Stimulated activated CD4-positive, alpha-beta T cell treated with anti-CD3 and anti-CD28 coated beads, Interleukin-4, amount 100 ng/mL, for 1 hour (primary cell): ENCODE measurements at places on chromosomes 6 and 20.

DNA sequence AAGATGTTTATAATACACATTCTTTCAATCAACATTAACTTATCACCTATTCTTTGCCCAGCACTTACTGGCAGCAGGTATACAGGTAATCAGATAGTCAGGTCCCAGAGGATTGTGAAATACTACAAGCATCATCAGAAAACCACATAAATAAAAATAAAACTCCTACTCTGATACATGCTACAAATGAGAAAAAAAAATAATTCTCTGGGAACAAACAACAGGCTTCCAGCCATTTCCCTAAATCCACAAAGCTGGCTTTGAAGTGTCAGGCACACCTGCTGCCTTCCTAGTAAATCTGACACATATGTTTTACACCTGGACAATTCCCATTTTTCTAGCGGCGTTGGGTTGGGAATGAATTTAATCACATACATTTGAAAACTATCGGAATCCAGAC lies 384.5 kb upstream of the CDH4 start:
- DNase-seq: no peak

DNA sequence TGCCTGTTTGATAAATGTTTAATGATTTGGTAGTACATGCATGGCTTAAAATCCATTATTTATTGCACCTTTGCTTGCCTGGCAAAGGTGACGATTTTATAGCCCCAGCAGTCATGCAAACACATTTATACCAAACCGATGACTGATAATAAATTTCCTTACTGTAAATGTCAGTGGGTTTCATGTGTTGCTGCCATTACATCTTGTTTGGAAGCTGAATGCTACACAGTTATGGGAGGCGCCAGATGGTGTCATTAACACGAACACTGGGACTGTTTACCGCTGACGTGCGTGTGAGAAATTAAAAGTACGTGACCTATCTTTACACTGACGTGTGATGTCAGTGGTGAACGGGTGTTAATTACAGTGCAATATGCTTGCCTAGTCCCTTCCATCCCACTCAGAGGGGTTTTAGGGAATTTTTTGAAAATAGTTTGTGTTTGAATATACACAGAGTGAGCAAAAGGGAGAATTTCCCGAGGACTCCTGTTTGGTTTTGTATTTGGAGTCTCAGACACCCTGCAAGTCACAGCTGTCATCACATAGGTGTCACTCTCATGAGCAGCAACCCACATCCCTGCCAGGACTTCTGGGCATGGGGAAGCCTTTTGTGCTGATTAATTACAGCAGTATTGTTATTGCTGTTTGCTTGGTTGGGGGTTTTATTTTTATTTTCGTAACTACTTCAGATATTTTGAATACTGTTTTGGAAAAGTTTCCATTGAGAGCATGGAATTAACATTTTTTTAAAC lies 151.8 kb upstream of the INSM1 start:
- DNase-seq: no peak

DNA sequence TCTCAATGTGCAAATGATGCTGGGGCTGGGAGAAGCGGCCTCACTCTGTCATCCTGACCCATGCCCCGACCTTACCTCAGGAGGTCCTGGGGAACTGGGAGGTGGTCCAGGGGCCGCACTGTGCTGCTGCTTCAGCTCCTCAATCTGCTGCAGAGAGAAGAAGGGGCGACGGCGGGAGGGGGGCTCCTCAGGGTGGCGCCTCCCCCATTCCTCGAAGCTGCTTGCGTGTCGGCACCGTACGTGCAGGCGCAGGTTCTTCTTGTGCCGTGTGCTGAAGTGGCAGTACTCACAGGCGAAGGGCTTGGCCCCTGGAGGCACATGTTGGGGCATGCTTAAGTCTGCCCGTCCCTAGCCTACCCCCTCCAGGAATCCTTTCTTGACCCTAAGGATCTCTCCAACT lies 12.9 kb downstream of the ZNF335 start:
- no peak for DNase-seq

DNA sequence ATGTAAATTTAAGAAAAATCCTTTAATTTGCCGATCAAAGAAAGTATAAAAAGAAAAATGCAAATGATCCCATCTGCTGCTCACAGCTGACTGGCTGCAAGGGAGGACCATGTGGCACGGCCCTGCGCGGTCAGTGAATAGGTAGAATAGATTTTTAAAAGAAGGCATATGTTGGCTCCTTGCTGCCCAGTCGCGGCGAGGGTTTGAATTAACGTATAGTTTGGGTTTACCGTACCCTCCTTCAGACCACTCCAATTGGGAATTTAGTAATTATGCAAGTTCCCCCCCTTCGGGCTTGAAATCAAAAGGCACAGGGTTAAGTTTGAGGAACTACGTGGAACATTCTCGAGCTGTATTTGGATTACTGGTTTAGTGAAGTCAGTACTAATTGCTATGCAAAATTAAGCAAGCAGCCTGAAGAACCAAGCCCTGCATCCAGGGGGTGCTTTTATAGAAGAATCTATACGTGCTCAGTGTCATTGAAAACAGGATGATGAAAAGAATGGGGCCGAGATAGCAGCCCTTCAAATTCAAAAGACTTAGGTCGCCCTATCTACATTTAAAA lies 1.1 kb upstream of the BEND3 start:
- peak; percentile 5 for DNase-seq

GRCh38 chr6:149859938-149860337 lies 4.2 kb downstream of the LRP11 start:
- DNase-seq: no peak

- no peak for DNase-seq
These were observed 9.7 kb downstream of the TGM3 start for GRCh38 chr20:2305479-2305878.

- no peak for DNase-seq
These were observed 516.0 kb downstream of the LMBRD1 start for GRCh38 chr6:69280858-69281257.

DNA sequence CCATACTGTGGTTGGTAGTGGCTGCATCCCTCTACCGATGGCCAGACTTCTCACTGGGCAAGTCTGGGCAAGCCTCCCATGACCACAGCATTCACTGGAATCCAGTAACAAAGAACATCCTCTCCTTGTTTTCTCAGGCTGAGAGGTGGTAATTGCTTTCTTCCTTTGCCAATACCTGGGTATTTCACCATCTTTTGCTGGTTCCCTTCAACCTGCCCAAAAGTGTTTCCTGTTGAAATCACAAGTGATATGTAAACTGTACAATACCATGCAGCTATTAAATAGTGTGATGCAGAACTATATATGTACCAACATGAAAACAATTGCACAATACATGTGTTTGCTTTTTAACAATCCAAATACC lies at the start of gene PTCHD4:
TSS of gene PTCHD4 (minus strand) at position 55 of the 364 bp plus-strand sequence. CDS start 42,240 bp downstream, outside the sequence.
- no peak for DNase-seq

- DNase-seq: peak; percentile 69
These were observed 2.9 kb upstream of the BMP6 start for GRCh38 chr6:7723041-7723447.

DNA sequence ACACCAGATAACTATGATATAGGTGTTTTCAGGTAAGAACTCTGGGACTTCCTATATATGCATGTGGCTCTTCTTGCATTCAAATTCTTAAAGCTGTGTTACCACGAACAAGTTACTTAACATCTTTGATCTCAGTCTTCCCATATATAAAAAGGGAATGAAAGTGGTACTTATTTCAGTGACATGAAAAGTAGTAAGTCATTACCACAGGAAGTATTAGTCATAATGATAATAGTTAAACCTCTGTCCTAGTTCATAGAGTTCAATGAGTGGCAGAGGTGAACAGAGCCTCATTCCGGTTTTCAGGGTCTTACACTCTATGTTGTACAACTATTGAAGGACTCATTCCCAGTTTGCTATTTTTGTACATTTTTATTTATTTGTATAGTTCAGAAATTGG lies 237.0 kb downstream of the NKAIN2 start:
- DNase-seq: no peak

DNA sequence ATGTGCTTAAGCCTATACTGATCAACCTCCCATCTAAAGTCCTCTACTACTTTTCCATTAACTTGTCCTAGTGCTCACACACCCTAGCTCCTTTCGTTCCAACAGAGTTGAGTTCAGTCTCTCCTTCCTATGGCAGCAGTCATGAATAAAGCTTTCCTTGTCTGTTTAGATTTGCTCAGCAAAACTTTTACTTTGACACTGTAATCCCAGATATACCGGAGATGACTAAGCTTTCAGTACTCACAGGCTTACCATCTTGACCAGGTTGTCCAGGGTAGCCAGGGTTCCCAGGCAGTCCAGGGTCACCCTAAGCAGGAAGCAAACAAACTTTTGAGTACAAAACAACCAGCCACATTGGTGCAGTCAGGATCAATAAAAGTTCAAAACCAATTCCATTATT lies 90.7 kb downstream of the COL21A1 start:
- DNase-seq: no peak

DNA sequence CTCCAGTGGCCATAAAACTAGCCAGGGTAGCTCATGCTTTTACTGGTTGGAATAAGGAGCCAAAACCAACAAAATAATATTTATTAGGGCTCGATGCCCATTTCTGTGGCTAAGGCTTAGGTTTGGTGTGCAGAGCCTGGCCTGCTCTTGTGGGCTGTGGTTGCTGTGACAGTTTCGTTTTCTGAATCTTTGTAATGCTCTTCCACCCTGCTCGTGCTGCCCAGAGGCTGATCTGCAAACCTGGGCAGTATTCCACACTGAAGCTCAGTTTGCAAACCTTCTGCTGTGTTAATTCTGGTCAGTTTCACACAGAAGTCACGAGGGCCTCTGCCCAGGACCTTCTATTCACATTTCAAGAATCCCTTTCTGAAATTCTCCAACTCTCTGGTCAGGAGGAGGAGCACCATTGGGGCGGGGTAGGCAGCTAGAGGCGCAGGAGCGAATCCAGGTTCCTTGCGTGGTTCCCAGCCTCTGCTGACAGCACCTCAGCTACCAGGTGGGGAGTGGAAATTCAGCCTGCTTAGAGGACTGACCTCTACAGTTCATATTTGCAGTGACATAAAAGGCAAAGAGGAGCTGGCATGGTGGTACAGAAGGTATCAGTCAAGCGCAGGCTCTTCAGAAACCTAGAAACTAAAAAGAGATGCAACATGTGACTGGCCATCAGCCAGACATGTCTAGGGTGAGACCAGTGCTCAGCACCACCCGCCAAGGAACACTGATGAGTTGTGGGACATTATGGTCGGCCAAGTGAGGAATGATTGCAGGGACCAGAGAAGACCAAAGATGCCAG lies 14.3 kb upstream of the C20orf144 start:
- DNase-seq: no peak

GRCh38 chr6:46273911-46274310 lies 103.1 kb upstream of the ENPP5 start:
- DNase-seq: no peak

DNA sequence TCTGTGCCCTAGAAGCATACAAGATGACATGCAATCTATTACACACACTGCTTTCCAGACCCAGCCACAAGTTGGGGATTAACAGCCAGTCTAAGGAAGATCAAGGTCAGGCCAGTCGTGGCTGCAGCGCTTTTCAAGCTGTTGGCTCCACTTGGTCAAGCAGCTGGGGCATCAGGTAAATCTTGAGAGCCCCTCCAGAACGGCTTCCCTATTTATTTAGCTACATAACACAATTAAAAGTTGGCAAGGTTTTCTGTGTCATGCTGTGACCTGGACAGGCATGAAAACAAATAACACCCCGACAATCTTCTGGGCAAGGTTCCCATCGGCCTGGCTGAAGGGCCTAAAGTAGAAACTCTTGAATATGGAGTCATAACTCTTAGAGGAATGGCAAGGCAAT lies 524.3 kb downstream of the PRKN start:
- DNase-seq: no peak

DNA sequence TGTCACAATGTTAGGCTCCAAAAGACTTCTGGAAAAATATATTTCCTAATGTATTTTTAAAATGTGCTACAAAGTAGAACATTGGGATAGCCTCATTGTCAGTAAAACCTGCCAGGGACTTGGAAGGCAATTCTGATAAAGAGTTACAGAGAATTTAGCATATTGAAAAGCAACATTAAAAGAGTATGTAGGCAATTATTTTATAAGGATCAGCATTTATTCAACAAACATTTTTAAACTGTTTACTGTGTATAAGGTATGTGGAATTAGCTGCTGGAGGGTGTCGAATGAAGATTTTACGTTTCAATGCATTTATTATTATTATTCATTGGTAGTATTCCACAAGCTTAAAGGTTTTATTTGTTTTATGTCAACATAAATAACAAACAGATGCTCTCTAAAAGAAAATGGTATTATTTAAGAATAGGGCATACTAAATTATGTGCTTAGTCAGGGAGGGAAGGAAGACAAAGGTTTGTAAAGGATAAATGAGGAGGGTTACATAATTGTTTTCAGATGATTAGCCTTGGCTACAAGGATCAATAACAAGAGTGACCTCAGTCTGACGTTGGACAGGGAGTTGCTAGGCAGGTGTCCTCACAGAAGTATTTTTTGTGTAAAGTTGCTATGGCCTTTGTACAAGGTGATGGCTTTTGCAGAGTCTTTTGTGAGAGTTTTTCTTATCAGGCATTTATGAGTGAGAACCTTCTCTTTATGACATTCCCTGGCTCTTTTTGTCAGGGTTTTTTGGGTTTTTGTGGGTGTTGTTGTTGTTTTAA lies 313.4 kb upstream of the PLCB4 start:
- DNase-seq: no peak

DNA sequence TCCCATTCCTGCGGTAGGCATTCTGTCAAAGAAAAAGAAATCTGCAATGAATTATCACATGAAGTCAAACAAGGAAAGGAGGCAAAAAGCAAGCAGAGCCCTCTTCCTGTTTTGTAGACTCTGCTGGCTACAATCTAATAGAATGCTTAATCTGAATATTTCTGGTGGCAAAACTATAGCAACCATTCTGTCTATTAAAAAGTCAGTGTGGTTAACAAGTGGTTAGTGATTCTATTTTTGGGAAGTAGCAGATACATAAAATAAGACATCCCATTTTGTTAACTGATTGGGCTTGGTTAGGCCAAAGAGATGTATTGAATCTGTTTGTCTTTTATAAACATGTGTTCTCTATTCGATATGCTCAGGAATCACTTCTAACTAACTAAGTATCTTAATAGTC lies 442.3 kb downstream of the CDC5L start:
- no peak for DNase-seq

DNA sequence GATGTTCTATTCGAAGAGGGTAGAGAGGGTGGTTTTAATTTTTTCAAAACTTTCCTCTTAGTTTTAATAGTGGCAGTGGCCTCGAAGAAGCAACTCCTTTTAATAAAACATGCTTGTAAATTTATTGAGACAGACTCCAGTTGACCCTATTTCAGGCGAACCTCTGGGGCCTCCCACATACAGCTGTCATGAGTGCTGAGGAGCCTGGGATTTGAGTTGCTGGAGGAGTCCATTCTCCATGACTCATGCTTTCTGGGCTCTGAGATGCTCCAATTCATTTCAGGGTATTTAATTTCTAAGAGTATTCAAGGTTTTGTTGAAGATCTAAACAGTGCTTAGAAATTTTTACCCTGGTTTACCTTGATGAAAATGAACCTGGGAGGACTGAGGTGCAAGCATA lies 580.4 kb downstream of the CBLN4 start:
- no peak for DNase-seq

DNA sequence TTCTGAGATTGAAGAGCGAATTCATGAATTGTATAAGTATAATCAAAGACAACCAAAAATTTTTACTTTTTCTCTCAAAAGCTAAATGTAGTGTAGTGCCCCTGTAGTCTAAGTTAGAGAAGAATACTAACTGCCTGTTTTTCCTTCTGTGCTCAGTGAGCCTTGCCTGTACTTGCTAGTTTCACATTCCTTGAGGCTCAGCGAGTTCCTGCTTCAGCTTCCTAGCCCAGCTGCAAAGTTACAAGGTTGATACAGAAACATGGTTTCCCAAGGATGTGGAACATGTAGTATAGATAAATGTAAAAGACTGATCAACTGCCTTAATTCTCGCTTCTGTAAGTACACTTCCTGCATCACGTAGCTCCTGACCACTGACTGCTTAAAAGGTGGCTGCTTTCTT lies 33.1 kb upstream of the SEC63 start:
- no peak for DNase-seq
